Stimulated activated CD4-positive, alpha-beta T cell treated with anti-CD3 and anti-CD28 coated beads, Interleukin-15, amount 100 ng/mL, for 1 hour (primary cell): ENCODE measurements at places on chromosomes 3 and 15.

- DNase-seq = no peak
Observed at GRCh38 chr3:187165144-187165543, 25.8 kb upstream of the RPL39L start.

- no peak for DNase-seq
Observed at GRCh38 chr15:26562336-26562735, 210.5 kb downstream of the GABRB3 start.

- no peak for DNase-seq
Observed at GRCh38 chr3:29804044-29804443, 523.2 kb downstream of the RBMS3 start.

DNA sequence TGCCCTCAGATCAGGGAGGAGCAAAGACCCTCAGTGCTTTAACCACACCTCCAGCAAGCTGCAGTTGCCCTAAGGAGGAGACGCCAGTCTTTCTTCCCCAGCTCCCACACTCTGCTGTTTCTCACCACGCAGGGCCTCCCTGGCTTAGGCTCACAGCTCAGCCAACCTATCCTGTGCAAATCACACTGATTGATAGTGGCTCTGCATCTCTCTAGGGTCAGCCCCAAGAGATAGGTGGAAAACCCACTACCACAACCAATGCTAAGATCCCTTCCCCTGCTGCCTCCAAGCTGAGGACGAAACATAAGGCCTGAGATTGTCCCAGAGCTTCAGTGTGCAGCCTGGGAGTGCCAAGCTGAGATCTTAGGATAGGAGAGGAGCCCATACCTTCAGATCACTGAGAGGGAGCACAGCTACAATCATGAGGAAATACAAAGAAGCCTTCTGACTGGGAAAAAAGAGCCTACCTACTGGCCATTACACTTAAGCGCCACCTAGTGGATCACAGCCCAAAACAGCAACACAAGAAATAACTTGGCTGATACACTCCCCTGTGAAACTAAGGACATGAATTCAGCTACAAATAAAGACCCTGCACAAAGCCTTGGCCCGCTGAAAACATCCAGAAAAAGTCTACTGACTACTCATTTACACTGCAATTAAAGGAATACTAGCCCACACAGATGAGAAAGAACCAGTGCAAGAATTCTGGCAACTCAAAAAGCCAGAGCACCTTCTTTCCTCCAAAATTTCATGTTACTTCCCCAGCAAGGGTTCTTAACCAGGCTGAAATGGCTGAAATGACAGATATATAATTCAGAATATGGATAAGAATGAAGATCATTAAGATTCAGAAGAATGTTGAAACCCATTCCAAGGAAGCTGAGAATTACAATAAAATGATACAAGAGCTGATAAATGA is 271.5 kb upstream of the DCBLD2 start:
- no peak for DNase-seq

DNA sequence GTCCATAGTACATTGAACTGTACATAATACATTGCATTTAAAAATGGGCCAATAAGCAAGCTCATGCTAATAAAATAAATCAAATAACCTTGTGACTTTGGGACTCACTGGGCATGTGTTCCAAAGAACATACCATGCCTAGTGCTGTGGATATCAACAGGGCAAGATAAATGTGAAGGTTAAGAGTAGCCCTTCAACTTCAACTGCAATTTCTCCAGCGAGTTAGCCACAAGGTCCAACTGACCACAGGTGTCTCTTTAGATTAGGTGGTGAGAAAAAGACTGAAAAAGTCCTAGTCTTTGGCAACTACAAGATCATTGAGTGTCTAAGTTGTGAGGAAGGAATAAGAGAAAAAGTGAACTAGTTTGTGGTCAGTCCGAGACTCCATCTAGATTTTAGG is 78.3 kb upstream of the ATP11B start:
- DNase-seq = no peak
